Fibroblast of skin of right biceps (primary cell): ENCODE measurements at places on chromosomes 12 and 14.

DNA sequence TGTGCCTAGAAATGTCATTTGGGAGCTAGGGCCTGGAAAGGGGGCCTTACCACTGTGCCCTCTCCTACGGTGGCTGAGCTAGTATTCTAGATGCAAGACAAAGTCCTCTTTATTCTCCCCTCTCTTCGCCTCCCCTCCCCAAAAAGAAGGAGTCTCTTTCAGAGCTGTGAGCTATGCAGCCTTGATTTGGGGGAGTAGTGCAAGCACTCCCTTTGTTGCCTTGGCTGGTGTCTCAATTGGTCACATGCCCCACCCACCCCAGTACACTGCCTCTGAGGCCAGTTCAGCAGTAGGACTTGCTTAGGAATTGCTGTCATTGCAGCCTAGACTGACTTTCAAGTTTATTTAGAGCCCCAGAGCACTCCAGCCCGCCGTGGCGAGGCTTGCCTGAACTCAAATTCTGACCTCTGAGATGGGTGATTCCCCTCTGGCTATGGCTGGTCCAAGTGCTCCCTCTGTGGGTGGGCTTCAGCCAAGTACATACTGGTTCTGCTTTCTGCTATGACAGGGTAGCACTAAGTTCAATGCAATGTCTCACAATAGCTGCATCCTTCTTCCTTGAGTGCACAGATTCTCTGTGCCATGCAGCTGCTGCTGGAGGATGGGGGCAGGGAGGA is 37.0 kb upstream of the FBXO33 start:
- peak; percentile 14 for DNase-seq

DNA sequence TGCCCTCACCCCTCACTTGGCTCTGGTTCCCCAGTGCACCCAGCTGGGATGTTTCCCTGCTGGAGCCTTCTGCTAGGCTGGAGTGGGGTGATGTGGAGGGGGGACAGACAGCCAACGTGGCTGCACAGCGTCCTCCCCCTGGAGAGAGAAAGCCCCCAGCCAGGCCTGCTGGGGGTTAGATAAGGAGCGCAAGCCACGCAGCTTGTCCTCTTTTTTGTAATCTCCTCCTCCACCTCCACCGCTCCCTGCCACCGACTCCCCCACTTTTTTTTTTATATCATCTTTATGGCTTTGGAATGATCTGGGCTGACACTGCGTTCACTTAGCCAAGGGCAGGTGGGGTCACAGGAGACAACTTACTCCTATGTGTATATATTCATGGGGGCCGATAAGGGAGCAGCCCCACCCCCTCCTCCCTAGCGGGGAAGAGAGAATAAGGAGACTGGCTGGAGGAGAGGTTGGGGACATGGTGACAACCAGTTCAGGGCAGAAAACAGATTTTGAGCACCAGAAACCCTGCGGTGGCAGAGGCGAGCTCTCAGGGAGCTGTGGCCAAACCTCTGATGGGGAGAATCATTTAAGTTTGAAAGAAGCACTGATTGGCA is 169.9 kb upstream of the LHX5 start:
- DNase-seq = no peak

DNA sequence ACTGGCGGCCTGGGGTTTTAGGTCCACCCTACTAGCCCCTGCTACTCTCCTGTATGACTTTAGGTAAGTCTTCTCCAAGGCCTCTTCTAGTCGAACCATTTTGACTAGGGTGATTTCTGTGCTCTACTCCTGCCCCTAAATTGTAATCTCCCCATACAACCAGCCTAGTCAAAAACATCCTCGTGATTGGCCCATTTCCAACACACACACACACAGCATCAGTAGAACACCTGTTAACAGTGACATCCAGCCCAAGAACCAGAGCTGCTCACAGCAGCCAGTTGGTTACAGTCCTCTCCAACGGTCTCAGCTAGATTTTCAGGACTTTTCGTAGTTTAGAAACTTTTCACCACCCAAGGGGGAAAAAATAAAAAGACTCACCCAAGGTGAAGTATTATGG is 30.9 kb downstream of the NT5DC3 start:
- DNase-seq = no peak

GRCh38 chr12:77745624-77746023 is 85.1 kb upstream of the NAV3 start:
- DNase-seq = no peak
